Fibroblast of skin of right biceps (primary cell): ENCODE measurements at places on chromosomes 1 and 21.

- DNase-seq = no peak
Observed at GRCh38 chr1:226627924-226628611, 79.5 kb downstream of the STUM start.

DNA sequence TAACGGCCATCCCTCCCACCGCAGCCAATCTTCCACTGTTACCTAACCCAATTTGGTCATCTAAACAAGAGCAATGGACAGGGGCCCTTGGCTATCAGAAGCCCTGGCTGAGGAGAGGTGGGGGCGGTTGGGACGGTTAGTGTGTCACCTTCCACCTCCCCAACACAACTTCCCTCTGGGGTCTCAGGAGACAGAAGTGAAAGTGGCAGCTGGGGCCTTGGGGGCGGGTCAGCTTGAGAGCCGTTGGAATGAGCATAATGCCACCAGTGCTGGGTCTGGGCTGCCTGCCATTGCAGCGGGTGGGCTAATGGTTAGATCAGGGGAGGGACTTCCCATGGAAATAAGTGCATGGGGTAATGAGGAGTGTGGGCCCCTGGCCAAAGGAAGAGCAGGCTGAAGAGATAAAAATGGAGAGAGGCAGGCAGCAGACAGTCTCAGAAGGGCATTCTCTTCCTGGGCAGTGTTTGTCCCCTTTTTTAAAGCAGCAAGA is 7.9 kb downstream of the MEF2D start:
- DNase-seq = no peak

- no peak for DNase-seq
Observed at GRCh38 chr1:24321126-24321525, 2.0 kb downstream of the GRHL3 start.

- no peak for DNase-seq
Observed at GRCh38 chr1:160522622-160523345, at the start of gene SLAMF6. Gene SLAMF6, minus strand, starts transcription at chr1:160523255. Its CDS starts 63 bp downstream, at chr1:160523192.

- DNase-seq = no peak
Observed at GRCh38 chr1:240008298-240008697, 83.4 kb upstream of the FMN2 start.

GRCh38 chr1:243313635-243314536 is 58.0 kb downstream of the SDCCAG8 start:
- no peak for DNase-seq

DNA sequence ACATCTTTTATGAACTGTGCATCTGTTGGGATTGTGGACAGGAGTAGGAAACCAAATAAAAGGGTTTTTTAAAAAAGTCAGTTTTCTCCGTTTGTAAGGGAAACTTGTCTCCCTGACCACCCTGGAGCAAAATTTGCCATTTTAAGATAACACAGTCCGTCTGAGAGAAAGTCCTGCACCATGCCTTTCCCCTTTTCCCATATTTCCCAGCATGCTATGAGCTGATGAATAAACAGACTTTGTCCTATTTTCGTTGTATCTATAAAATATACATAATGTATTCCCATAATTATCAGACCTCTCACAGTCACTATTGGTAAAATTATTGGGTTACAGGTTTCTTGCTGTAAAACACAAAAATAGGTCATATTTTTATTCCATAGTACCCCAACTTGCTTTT is 1.7 kb upstream of the AKT3 start:
- DNase-seq = no peak

- no peak for DNase-seq
Observed at GRCh38 chr1:156412653-156413321, 43.8 kb downstream of the RHBG start.

GRCh38 chr1:40303790-40304189 is 13.3 kb downstream of the COL9A2 start:
- no peak for DNase-seq
